ENCODE measurements at places on chromosomes 7 and 10.

GRCh38 chr10:128047351-128047750 lies 78.9 kb downstream of the MKI67 start:
- no peak for DNase-seq

DNA sequence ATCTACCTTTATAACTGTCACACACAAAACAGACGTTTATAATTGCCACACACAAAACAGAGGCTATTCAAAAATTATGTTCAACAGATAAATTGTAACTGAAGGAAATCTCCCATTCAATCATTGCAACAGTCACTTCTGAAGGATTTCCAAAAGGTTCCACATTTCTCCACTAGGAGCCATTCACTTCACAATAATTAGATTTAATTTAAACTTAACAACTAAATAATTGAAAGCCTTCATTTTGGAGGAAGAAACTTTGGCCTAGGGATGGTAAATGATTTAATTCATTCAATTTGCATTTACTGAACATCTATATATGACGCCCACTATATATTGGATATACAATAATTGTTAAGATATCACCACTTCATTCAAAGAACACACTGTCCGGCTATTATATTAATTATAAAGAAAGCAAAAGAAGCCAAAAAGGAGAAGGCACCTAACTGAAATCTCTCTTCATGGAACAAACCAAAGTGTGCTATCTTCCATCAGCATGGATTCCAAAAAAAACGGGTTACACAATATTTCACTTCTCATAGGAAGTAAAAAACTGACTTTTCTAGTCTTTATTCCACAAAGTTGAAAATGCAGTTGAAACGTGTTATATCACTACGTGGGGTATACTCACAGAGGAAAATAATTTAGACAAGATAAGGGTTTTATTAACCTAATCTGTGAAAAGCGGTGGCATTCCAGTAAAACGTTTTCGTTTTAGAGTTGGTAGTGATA lies 1.7 kb downstream of the ATAD1 start:
- peak; percentile 9 for DNase-seq

GRCh38 chr10:122374859-122375678 lies 561 bp downstream of the PLEKHA1 start:
- peak; percentile 81 for DNase-seq

- DNase-seq: no peak
Observed at GRCh38 chr7:63029207-63029522, 969.5 kb upstream of the ZNF722 start.

- DNase-seq: peak; percentile 64
Observed at GRCh38 chr10:31146491-31147209, 115.0 kb upstream of the ZNF438 start.

- DNase-seq: peak; percentile 54
Observed at GRCh38 chr10:79268161-79268601, 79.1 kb upstream of the PPIF start.

GRCh38 chr7:67990716-67991115 lies 994.1 kb downstream of the TYW1 start:
- no peak for DNase-seq

- DNase-seq: no peak
Observed at GRCh38 chr7:72254455-72254854, 157.7 kb downstream of the CALN1 start.

DNA sequence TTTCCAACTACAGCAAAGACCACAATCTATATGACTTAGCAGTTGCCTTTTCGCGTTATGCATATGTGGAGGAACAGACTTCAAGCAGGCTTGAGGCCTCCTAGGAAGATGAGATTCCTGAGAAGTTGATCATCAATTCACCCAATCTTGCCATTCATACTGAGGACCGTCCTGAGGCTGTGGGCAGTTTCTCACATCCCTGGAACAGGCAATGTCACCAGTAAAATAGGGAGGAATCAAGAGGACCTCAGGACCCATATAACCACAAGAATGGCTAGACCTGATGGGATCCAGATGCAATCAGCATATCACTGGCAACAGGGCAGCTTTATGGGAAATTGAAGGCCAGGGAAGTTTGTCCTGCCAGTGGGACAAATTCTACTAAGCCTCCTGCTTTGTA lies 17.3 kb downstream of the KDM7A start:
- DNase-seq: peak; percentile 61

- DNase-seq: peak; percentile 65
Observed at GRCh38 chr7:39950473-39951225, 593 bp downstream of the CDK13 start.

DNA sequence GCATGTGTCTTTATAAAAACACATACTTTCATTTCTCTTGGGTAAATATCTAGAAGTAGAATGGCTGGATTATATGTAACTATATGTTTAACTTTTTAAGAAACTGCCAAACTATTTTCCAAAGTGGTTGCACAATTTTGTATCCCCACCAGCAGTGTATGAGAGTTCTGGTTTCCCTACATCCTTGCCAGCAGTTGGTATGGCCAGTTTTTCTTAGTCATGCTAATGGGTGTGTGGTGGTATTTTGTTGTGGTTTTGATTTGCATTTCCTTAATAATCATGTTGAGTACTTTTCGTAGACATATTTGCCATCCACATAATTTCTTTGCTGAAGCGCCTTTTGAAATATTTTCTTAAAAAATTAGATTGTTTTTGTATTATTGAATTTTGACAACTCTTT lies 60.3 kb downstream of the NEUROG3 start:
- DNase-seq: no peak

DNA sequence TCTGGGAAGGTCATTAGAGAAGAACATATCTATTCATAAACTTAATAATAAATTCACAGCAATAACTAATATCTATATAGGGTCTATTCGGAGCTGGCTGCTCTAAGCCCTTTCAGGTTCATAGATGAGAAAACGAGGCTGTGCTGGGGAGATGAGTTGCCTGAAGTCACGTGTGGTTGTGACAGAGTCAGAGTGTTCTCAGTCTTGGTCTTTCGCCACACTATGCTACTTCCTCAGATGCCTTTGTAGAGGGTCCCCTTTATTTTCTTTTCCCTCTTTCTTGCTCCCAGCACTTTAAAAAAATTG lies 43.7 kb upstream of the FAM180A start:
- no peak for DNase-seq

DNA sequence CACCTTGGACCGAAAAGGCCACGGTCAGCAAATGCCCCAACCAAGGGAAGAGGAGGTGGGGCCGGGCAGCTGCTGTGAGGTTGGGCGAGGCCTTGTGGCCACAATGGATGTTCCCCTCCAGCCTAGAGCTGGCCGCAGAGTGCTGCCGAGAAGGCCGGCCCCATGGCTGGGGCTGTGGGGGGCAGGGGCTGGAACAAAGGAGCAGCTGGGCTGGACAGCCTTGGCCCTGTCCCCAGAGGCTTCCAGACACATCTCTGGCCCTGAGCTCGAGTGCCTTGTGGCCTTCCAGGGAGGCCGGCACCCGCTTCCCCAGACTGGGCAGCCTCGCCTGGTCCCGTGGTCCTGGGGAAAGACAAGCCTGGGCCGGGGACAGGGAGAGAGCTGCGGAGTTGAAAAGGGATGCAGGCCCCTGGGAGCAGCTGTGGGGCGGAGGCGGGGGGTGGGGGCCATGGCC lies 88.0 kb downstream of the PDGFA start:
- DNase-seq: no peak

DNA sequence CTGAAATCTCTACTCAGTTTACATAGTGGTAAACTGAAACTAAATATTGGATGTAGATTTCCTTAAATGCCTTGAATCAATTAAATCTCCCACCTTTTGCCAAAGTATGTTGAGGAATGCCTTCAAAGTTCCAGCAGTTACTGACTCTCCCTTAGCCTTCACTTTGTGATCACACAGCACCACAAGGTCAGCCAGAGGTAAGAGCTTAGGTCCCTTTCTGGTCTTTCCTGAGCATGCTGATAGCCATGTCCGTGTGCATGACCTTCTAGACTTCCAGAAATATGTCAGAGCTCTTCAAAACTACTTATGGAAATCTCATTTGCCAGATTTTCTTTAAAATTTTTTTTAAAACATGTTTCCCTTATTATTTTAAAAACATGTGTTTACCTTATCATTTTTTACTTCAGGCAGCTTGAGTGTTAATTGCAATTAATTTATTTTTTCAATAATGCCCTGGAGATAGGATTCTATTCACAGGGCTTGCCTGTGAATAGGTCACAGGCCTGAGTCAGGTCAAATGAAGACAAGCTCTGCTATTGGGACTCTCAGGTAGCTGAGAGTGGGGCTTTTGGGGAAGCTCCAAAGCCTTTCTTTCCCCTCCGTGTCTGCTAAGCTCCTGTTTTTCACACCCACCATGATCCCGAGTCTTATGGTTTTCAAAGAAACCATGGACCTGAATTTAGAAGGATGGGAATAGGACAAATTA lies 220.5 kb downstream of the CXCL12 start:
- no peak for DNase-seq

GRCh38 chr7:134831862-134832261 lies 52.4 kb downstream of the CALD1 start:
- no peak for DNase-seq

DNA sequence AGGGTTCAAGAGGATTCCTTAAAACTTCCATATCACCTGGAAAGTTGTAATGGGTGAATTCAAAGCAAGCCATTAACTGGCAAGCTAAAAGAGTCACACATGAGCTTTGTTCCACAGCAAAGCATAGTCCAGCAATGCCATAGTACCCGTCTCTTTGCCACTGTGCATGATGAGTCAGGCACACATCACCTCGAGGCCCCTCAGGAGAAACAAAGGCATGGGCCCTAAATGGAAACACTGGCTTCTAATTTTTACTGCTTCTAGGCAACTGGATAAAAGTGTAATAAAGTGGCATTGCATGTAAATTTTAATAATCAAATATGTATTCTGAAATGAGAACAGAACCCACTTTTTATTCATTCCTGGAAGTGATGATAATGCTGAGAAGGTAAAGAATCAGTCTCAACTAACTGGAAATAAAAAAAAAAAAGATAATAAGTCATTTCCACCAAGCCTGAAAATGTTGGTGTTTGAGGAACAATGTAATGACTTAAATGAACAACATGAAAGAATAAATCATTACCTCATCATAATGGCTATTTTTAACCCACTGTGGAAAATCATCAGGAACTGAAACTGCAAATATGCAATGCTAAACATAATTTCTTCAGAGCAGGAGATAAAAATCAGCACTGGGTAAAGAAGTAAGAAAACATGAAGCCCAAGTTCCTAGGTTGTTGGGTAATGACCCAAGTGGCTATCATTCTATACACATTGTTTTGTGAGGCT lies 104.9 kb downstream of the CDK6 start:
- peak; percentile 57 for DNase-seq

DNA sequence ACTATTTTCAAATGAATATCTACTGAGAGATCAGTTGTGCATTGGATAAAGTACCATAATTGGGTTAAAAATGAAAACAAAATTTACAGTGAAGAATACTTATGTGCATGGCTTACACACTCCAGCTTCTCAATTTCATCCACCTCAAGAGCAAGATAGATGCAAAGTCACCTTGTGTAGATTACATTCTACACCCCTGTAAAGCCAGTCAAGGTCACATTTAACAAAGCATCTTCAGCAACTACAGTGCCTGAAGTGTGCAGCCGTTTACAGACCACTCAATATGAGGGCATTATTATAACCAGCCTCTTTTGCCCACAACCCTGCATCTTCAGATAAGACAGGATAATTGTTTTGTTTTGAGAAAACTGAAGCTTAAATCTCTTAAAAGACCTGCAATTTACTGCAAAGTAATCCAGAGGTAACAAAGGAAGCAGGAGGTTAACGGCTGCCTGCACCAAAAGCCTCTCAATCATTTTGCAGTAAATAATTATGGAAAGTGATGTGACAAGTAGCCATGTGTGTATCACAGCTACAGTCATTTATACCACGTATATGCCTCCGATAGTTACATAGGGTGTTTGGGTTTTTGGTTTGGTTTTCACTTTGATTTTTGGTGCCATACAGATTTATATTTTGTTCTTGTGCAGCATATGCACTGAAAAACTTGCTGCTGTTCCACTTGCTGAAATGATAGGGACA lies 4.9 kb downstream of the PURB start:
- no peak for DNase-seq

- DNase-seq: no peak
Observed at GRCh38 chr7:47328392-47329319, 253.3 kb downstream of the TNS3 start.

DNA sequence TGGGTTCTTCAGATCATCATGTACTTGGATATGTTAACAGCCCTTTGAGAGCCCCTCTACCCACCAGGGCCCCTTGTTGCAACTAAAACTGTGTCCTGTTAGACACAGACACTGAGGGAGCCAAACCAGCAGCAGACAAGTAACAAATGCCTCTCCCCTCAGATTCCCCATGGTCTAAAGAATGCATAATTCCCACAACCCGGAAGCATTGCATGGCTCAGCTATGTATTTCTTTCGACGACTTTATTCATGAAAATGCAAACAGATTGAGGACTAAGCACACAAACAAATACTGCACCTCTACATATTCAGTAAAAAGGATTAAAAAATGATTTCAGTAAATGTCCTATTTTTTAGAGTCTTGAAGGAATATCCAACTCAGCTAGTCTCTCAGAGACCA lies 70.1 kb upstream of the HECW1 start:
- DNase-seq: peak; percentile 11

- no peak for DNase-seq
Observed at GRCh38 chr10:67978749-67979148, 94.3 kb downstream of the SIRT1 start.

GRCh38 chr7:46494028-46494427 lies 573.0 kb upstream of the IGFBP3 start:
- peak; percentile 72 for DNase-seq

GRCh38 chr7:31074403-31075085 lies 22.4 kb downstream of the ADCYAP1R1 start:
- DNase-seq: no peak

GRCh38 chr10:121425623-121426022 lies 172.6 kb downstream of the FGFR2 start:
- DNase-seq: no peak

- DNase-seq: no peak
Observed at GRCh38 chr7:104458875-104459274, 130.5 kb downstream of the LHFPL3 start.

DNA sequence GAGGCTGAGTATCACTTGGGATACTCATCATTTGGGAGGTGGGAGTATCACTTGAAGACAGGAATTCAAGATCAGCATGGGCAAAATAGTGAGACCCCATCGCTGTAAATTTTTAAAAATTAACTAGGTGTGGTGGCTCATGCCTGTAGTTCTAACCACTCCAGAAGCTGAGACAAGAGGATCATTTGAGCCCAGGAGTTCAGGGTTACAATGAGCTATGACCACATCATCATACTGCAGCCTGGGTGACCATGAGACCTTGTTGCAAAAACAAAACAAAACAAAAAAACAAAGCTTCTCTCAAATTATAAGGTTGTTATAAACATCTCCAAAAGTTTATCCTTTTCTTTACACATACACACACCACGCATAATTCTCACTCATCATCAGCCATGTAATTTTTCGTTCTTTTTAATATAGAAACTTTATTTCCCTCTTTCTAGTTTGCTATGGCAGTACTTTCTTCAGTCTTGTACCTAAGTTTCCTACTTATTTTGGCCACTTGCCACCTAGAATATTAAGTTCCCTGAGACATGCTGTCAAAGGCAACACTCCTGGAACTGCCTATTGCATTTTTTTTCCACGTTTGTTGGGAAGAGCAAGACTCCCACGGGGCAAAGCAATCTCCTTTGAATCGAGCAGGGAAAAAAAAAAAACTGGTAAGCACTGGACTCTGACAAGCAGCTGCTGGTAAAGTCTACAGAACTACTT lies 37.1 kb downstream of the SKIDA1 start:
- peak; percentile 5 for DNase-seq

- DNase-seq: no peak
Observed at GRCh38 chr7:84162125-84162524, 32.5 kb downstream of the SEMA3A start.

- DNase-seq: no peak
Observed at GRCh38 chr7:71286336-71286735, 154.4 kb downstream of the GALNT17 start.

Measured in adipocyte (in vitro differentiated cells).